ENCODE measurements at places on chromosomes 7 and 10.

GRCh38 chr10:129405389-129405788 lies 61.7 kb upstream of the MGMT start:
- DNase-seq, result no peak

DNA sequence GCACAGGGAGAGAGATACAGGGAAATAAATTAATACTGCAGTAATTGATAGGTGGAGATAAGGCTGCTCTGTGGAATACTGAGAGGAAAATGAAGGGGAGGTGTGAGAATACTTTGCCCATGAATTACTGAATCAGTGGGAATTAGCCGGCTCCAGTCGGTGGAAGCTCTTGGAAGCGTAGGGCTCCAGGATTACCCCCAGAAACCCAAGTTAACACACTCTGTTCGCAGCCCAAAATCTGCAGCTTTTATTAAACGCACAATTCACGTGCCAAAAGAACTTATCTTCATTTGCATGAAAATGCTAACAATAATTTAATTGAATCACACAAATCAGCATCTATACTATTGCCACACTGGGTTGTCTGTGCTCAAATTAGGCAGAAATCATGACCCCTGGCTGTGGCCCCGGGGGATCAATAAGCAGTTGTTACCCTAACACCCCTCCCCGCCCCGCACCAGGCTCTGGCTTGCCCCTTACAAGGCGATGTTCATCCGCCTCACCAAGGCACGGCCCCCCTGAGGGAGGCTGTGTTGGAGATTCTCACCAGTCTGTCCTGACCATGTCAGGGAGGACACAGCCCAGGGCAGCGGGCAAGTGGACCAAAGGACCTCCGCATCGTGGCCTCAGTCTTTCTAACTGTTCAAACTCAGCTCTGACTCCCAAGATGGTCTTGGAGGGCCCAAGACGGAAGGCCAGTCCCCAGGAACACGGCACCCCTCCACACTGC lies 48.4 kb upstream of the MGMT start:
- no peak for DNase-seq

GRCh38 chr10:44847110-44847509 lies 64.0 kb upstream of the TMEM72 start:
- no peak for DNase-seq

GRCh38 chr7:155408651-155409586 lies 49.0 kb upstream of the EN2 start:
- no peak for DNase-seq

DNA sequence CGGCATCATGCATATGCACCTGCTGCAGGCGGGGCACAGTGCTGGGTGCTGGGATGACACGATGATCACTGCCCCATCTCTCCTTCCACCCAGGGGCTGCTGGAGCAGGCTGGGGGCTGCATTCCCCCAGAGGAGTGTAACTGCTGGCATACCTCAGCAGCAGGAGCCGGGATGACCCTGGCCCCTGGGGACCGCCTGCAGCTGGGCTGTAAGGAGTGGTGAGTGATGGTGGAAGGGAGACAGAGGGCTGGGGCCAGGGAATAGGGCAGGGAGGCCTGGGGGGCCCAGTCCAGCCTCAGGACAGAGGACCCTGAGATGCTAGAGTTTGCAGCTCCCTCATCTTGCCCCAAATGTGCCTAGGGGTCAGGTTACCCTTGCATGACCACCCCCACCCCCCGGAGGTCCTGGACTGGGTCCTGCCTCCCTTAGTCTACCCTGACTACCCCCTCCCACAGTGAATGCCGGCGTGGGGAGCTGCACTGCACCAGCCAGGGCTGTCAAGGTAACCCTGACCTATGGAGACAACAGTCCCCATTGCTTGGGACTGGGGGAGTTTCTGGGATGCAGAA lies 14.5 kb upstream of the ZNF862 start:
- no peak for DNase-seq

- DNase-seq, result no peak
Measured at GRCh38 chr10:62386356-62387320, 12.5 kb downstream of the ZNF365 start.

GRCh38 chr7:157799076-157799685 lies 462.4 kb downstream of the DNAJB6 start:
- DNase-seq, result no peak

DNA sequence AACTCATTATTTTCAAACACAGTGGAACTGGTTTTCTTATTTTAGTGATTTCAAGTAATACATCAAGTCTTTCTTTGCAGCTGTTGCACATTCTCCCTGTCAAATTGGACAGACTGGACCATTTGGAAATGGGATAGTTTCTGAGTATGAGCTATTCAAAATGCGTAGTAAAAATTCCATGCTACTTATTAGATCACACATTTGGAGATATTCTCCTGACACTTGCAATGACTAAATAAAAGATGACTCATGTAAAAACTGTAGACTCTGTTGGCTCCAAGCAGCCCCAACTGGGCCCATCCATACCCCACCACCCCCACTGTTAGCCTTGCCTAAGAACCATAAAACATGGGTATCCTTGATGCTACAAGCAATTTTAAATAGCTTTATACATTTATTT lies 25.9 kb upstream of the BICC1 start:
- DNase-seq, result no peak

DNA sequence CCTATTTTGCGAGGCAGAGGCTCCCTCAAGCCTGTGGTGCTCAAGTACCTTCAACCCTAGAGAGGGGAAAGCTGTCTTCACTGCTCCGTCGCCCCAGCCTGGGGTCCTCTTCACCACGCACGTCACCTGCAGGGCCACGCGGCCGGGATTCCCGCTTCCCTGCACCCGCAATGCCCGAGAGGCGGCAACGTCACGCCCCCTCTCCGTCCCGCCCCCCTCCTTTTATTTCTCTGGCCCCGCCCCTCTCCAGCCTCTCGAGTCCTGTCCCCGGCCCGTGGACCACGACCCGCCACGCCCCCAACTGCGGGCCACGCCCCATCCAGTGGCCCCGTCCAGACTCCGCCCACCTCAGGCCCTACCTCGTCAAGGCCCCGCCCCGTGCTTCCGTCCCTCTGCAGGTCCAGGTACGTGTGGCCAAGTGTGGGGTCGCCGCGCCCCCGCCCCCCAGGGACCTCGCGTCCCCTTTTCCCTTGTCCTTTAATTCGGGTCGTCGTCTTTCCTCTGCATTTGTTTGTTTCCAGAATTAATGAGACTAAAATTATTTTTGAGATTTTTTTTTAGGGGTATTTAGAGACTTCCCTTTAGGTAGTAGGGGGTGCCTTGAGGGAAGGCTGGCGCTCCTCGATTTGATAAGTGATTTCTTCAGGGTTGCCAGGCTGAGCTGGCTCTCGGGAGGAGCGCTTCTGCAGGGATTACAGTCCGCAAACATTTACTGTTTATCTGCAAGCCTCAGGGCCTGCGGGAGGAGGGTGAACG lies 69.8 kb upstream of the BAIAP2L1 start:
- no peak for DNase-seq

DNA sequence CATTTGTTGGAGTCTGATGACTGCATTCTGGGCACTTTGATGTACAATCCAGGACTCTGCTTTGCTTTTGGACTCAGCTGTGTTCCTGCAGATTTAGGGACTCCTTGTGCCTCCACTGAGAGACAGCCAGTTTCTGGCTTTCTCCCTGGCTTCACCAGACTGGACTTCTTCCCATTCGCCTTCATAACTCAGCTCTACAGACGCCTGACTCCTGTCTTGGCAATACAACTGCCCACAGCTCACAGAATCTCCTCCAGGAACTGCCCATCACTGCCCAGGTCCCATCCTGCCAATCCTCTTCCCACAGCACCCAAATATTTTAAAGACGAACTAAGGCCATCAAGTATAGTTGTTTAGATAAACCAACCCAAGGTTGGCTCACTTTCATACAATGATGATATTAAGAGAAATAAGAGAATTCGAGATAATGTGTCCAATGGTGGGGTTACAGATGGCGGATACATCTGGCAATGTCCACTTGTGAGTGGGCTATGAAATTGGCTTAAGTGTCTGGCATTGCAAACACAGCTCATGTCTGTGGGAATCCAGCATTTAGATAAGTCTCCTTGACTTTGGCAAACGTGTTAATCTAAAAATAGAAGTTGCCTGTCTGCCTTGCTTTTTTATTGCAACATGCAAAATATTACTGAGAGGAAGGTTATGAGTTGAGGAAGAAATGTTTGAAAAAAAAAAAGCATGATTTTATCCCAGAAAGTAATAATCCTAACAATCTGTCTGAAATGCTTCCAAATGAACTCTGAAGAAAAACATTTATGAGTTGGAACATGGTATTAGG lies 95.1 kb downstream of the ITGA8 start:
- DNase-seq, result no peak

GRCh38 chr10:93991596-93992284 lies 2.0 kb upstream of the PLCE1 start:
- DNase-seq, result no peak

DNA sequence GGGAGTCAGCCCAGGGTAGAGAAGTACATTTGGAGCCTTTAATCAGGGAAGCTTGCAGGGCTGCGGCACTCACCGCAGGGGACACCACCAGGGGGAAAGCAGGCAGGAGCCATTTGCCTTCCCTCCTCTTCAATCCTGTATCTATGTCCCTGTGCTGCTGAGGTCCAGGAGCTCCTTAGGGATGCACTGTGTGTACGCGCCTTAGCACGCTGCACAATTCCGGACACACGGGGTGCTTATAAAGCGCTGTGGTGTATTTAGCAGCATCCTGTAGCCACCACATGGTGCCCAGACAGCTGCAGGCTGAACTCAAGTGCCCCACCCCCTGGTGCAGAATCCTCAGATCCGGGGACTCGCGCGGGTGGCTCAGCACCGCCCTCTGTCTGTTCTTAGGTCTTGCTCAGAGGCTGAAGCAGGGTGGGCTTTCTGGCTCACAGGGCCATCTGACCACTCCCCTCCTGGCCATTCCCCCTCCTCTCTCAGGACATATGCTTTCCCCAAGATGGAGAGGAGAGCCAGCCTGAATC lies 421.4 kb downstream of the SDK1 start:
- no peak for DNase-seq

DNA sequence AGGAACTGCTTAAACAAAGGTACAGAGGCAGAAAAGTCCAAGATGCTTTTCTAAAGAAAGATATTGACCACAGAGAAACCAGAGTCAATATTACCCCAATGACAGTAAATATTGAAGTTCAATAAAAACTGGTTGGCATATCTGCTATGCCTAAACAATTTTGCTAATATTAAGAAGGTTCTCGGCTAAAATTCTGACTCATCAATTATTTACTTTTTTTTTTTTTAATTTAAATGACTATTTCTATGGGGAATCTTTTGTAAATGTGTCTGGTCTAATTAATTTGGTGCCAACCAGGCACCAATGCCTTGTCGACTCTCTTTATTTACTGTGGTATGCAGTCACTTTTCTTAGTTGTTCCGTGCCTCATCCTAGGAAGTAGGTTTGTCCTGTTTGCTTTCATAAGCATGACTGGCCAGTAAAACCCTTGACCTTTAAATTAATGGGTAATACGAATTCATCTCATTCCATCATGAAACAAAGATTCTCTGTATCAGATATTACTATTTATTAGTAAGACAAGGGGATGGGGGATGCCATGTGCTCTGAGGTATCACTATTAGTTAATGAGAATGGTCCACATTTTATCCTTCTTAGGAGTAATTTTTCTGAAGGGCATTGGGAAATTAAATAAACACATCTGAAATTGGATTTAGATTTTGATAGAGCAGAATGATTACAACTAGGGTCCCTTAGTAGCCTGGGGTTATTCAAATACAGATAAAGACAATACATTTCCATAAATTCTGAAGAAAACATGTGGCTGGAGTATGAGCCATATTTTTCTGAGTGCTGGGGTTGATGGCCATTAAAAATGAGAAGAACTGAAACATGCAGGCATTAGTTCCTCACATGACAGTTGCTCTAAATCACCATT lies 154.4 kb downstream of the VTI1A start:
- no peak for DNase-seq

- DNase-seq, result no peak
Measured at GRCh38 chr7:27161214-27161720, 4.1 kb downstream of the HOXA9 start.

DNA sequence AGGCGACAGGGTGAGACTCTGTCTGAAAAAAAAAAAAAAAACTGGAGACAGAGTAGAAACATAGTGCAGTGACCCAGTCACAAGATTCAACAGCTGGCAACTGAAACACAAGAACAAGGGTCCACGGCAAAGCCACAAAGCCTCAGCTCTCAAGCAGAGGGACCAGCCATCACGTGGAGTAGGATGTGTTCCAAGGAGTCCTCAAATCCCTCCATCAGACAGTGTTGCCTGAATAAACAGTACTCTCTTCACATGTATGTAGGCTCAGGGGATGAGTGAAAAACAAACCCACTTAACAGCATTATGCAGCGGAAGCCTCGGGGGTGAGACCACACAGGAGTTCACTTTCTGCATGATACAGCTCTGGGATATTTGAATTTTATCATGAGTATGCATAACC lies 62.0 kb downstream of the SLIT1 start:
- DNase-seq, result no peak

DNA sequence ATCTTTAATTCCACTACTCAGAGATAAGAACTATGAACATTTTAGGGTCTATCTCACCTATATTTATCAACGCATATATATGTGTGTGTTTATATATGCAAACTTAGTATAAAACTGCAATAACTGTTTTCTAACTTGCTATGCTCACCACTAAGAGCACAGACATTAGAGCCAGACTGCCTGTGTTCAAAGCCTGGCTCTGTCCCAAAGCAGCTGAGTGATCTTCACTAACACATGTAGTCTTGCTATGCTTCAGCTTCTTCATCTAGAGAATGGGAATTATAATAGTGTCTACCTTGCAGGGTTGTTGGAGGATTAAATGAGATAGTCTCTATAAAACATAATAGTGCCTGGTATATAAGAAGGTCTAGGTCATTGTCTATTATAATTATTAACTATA lies 165.5 kb downstream of the MAGI2 start:
- no peak for DNase-seq

DNA sequence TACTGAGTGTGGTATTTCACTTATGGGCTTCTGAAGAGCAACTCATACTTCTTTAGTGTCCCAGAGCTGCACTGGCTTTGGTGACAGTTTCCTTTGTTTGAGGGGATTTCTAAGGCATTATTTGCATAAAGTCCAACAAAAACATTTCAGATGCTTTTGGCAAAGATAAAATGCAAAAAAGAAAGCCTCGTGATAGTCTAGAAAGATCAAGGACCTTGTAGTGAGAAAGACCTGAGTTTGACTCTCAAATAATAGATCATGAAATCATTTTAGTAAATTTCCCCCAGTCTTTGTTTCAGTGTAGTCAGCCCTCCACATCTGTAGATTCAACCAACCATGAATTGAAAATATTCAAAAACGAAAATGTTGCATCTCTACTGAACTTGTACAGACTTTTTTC lies 107.4 kb downstream of the EEPD1 start:
- DNase-seq, result no peak

DNA sequence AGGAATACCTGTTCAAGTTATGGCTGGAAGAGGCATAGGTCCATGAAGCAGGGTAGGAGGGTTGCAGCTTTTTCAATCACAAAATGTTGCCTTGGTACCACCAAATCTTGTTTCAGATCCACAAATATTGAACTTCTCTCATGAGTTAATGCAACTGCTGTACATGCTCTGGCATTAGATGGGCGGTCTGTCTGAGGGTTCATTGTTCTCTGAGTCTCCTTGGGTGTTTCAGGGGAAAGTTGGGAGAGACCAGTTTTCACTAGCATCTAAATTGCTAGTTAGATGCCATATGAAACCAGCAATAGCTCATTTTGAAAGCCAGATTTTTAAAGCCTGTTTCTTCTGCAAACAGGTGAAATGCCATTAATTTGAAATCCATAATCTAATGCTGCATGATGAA lies 27.8 kb upstream of the ELMO1 start:
- no peak for DNase-seq

Measured in astrocyte of the cerebellum (primary cell).